ENCODE measurements at places on chromosomes 11 and 22.

DNA sequence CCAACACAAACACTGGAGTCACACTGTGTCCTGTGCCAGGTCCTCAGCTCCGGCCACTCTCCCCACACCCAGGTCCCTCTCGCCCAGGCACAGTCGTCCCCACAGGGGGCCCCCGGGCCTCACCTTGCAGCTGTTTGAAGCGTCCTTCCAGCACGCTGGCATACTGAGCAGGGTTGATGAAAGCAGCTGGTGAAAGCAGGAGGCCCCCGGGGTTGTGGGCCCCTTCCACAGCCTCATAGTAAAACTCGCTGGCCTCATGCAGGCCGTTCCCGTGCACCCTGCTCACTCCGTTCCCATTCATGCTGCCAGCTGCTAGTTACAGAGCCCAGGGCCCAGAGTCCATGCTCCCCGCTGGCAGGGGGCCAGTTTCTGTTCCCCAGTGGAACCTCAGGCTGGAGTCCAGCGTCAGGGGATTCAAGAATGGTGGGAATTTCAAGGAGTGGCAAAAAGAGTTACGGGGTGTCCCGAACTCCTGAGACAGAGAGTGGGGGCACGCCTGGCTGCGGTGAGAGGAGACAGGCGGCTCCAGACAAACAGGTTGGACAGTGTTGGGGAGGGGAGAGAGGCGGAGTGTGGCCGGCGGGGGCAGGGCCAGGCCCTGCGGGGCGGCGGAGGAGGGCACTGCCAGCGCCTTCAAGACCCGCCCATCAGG lies 10.6 kb downstream of the SPTBN2 start:
- DNase-seq = no peak

GRCh38 chr11:22432291-22433093 lies 94.3 kb downstream of the SLC17A6 start:
- DNase-seq = no peak

DNA sequence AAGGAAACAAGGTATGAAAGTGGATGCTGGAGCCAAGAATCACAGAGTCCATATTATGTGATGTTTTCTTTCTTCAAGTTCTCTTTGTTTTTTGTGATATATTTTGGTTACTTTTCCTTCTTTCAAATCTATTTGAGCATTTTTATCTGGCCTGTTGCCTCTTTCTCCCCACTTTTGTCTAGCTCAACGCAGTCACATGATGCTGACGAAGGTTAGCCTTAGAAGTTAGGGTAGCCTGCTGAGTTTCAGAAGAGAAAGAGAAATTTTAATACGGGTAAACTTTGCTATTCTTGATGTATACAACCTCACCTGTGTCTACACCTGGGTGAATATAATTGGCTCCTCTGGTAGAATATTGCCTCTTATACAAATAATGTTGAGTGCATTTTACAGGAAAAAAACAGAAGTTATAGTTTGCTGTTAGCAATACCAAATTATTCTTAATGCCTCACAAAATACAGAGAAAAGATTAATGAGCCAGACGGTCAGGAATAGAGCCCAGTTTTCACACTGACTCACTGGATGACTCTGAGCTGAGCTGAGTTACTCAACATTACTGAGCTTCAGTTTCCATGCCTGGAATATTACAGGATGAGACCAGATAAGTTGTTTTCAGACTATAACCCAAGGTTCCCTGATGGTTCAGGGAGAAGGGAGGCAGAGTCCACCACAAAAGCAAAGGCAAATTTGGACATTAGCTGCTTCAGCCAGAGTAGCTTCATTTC lies 161.6 kb upstream of the BDNF start:
- DNase-seq = no peak

DNA sequence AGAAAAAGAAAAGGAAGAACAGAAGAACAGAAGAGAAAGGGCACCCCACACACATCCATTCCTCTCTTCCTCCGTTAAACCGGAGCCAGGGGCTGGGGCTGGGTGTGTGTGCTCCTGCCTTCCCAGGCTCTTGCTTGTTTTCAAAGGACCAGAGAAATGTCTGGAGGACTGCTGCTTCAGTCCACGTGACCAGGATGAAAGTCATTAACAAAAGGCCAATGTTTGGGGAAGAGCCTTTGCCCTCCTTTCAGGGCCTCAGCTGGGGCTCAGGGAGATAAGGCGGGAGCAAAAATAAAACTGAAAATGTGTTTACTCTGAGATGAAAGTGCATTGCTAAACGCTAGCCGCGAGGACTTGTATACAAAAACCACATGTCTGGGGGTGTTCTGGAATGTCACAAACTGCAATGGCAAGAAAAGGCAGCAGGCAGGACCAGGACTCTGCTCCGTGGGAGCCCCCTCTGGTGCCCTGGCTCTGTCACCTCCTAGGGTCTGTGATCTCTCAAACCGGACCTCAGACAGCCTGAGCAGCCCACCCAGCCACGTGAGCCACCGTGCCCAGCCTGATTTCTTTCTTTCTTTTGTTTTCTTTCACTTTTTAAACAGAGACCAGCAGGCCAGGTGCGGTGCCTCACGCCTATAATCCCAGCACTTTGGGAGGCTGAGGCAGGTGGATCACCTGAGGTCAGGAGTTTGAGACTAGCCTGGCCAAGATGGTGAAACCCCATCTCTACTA lies 31.6 kb upstream of the MYH9 start:
- DNase-seq = no peak

DNA sequence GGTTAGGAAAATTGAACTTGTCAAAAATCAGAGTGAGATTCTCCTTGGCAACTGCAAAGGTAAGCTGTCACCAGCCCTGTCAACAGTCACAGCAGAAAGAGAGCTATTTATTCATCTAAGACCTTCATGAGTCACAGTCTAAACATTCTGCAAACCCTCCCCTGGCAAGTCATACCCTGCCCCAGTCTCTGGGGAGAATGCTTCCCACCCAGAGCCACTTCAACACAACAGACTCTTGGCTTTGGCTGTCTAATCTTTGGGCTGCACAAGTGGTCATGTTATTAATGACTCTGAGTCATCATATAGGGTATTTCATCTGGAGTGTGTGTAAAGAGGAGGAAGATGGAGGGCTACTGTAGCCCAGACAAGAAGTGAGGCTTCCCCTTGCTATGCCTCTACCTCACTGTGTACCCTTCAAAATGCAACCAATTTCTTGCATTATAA lies 153.4 kb downstream of the CCDC34 start:
- DNase-seq = no peak

DNA sequence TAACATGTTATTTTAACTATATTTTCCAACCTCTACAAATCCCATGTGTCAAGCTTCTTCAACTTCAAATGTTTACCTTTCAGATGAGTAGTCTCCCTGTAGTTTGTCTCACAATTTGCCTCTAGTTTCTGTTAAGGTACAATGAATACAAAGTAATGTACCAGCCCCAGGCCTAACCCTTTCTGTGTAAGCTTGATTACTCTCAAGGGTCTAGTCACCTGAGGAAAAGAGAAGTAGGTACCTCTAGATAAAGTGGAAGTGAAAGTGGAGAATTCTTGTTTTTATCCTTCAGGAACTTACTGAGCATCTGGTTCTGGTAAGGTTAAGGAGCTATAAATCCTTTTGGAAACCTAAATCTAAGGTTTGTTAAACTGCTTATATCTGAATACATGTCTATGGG lies at the start of gene OR51A7:
Gene OR51A7 (plus strand): TSS at position 300 of the 400 bp plus-strand sequence. CDS start 3,587 bp downstream, outside the sequence.
- no peak for DNase-seq

DNA sequence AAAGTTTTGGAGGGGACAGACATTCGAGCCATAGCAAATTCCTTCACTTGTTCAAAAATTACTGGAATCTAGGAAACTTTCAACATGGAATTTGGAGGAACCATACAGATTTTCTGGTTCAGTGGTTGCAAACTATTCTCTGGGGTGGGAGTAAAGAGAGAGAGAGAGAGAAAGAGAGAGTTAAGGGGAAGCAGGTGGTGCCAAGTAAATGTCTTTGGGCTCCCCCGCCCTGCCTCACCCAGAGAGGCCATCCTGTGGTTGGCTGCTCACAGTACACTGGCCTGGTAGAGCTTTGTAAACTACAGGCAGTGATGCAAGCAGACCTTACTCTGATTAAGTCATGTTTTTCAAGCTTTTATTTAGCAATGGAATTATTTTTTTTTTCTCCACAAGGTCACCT lies 82.6 kb downstream of the ADAMTS15 start:
- no peak for DNase-seq

DNA sequence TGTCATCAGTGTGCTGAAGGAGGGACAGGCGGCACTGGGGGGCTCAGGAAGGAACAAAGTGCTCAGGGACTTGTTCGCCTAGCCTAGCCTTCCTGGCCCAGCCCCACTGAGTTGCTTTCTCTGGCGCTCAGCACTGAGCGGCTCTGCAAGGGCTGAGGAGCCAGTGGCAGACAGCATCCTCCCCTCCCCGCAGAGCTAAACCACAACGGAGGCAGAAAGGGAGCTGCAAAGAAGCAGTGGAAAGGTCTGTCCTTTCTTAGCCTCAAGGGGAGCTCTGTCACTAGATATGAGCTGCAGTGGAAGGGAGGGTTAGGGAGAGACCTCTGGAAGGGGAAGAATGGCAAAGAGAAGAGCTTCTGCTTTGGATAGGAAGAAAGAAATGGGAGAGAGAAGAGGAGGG lies 89.7 kb upstream of the PHOX2A start:
- DNase-seq = no peak

GRCh38 chr11:47434011-47434786 lies 8.0 kb upstream of the PSMC3 start:
- no peak for DNase-seq

DNA sequence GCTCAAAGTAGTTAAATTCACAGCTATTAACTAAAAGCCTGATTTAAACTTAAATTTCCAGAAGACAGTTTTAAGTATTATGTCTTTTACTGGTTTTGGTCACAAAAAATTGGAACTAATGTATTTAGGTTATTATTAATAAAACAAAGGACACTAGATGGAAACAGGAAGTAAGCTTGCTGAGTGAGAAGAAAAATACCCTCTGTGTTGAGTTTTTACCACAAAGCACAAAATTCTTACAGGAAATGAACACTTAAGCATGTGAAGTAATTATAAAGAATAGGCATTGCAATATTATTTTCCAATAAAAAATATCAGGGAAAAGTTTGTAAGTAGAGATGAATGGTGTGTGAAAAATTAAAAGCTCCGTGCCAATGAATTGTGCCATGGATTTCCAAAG lies 46.3 kb downstream of the PIK3C2A start:
- no peak for DNase-seq

DNA sequence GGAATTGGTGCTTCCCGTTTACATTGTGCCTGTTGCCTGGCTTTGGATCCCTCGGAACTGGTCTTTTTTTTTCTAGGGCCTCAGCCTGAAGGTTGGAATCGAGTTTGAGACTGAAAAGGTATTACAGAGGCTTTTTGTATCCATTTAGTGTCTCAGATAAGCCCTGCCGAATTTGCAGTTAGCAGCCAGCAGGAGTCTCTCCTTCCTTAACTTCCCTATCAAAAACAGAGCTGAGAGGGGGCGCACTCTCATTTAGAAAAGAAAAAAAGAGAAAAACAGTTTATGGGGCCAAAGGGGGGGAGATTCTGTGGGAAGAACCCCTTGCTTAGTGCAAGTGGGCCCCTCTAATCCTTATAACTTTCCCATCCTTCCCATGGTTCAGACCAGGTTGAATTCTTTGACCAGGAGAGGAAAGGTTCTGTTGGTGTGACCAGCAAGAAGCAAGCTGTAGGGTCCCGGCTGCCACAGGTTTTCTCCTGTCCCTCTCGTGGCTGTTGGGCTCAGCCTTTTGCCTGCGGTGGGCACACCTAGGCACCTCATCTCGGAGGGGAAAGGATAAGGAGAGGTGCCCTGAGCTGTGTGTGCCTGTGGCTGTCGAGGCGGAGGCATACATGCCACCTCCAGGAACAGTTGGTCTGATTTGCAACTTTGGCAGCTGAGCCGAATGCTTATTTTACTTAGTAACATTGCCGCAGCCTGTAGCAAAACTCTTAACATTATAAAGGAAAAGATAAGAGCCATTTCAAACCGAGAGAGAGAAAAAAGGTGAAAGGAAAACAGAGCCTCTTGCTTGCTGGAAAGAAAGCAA lies 565.0 kb upstream of the CNTN5 start:
- DNase-seq = no peak

GRCh38 chr11:44590769-44591168 lies 25.3 kb downstream of the CD82 start:
- no peak for DNase-seq

DNA sequence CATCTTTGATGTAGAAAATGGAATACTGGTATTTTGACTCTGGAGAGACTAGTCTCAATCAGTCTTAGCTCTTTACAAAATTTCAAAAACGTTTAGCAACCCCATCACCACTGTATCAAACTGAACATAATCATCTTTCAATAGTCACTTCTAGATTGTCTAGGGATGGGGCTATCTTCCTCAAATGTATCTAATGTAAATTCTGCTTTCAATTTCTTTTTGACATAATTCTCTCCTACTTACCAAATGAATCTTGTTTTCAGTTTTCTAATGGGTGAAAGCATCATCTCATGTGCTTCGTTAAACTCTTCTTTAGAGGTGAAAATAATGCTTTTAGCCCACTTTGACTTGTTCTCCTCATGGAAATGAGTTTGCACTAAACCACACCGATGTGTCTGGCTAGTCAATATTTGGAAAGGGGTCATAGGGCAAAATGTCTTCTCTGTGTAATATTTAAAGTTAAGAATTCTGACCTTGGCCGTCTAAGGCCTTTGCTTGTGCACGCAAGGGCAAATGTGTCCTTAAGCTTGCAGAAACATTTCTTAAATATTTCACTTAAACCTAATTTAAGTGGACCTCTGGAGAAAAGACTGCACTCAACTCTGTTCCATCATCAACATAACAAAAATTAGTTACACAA lies 5.2 kb downstream of the SIK3 start:
- DNase-seq = no peak

DNA sequence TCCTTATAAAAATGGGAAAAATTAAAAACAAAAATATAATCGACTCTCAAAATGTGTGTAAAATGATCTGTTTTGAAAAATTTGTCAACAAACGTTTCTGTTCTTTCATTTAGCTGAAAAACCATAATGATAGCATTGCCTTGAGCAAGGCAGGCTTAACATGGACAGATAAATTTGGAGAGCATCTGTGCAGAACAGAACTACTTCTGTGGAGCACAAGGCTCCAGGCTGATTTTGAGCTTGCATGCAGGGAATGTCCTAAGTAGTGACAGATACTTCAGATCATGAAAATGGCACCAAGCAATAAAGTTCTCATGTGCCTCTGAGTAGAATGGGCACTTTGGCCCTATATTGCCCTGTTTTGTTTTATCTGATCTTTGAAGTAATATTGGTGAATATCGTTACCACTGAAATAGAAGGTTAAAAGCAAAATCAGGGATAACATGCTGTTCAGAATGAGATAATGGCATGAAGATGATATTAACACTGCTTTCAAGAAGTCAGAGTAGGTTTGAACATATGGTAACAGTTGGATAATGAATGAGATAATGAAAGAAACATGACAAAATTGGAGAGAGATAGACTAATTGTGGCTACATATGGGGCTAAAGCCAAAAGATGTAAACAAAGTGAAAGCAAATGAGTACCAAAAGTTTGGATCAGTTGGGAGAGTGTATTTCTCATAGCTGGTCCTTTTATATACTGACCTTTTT lies 730.5 kb upstream of the CCDC179 start:
- DNase-seq = no peak

GRCh38 chr11:36214480-36214879 lies 74.7 kb downstream of the COMMD9 start:
- DNase-seq = no peak

DNA sequence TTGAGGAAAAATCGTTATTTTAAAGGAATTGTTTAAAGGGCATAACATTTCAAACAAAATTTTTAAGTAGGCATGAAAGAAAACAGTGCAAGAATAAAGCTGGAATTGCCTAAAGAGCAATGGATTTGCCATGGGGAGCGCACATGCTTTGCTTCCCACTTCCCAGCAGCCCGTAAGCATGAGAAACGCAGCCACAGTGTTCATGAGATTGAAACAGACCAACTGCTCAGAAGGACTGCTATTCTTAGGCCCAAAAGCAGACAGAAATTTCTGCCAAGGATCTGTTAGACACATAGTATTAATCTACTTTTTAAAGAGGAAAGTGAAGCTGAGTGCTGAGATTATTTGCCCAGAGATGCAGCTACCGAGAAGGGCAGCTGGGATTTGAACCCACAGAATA lies 34.2 kb upstream of the TSKU start:
- DNase-seq = no peak

Measured in T follicular helper cell (primary cell).